CD4-positive, alpha-beta T cell treated with Interleukin-4 for 4 hours (primary cell): ENCODE measurements at places on chromosomes 7 and 10.

GRCh38 chr10:26857991-26858706, 2.6 kb downstream of the ABI1 start:
- no peak for DNase-seq

GRCh38 chr10:29751684-29752083, 116.9 kb upstream of the SVIL start:
- DNase-seq: no peak

- no peak for DNase-seq
Measured at GRCh38 chr7:41758321-41758720, 55.4 kb upstream of the INHBA start.

GRCh38 chr10:22604344-22605126, 109.8 kb downstream of the PIP4K2A start:
- DNase-seq: no peak

GRCh38 chr10:132868995-132869394, 73.4 kb downstream of the CFAP46 start:
- no peak for DNase-seq

- DNase-seq: no peak
Measured at GRCh38 chr7:156019308-156019707, 207.0 kb upstream of the SHH start.

DNA sequence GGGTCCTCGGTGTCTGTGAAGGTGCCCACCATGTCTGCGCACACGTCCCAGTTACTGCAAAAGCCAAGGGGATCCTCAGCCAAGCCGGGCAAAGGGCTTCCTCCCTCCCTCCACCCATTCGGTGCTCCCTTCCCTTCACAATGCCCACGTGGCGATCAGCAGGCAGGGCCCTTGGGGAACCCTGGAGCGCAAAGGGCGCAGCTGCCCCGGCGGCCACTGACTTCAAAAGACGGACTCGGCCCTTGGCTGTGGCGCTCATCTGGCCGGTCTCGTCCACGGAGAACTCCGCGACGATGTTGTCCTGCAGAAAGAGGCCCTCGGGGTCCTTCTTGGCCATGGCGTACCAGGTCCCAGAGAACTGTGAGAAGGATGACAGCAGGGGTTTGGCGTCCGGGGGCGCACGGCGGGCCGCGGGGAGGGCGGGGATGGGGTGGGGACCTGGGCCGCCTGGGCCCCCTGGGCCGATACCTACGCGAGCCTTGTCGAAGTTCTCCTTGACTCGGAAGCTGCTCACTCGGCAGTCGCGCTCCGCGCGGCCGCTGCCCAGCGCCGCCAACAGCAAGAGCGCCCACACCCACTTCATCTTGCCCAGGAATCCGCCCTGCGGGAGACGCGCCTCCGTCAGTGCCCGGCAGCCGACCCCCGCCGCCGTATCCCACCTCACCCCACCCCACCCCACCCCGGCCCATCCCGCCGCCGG, 439 bp downstream of the RBP4 start:
- DNase-seq: no peak

GRCh38 chr10:34323192-34323591, 491.9 kb downstream of the PARD3 start:
- DNase-seq: no peak

DNA sequence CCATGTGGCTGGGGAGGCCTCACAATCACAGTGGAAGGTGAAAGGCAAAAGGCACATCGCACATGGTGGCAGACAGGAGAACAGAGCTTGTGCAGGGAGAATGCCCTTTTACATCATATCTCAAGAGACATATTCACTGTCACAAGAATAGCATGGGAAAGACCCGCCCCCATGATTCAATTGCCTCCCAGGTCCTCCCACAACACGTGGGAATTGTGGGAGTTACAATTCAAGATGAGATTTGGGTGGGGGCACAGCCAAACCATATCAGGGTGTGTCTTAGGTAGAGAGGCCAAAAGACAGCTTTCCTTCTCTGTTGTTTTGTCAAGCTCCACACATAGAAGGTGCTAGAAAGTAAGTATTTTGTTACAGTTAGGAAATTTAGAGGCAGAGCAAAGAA, 20.8 kb upstream of the SLC26A5 start:
- no peak for DNase-seq

GRCh38 chr10:37839243-37839642, 18.2 kb downstream of the ZNF248 start:
- no peak for DNase-seq

- no peak for DNase-seq
Measured at GRCh38 chr10:30974773-30975415, 56.8 kb downstream of the ZNF438 start.

GRCh38 chr7:148304083-148304335, 286.6 kb upstream of the C7orf33 start:
- DNase-seq: no peak

DNA sequence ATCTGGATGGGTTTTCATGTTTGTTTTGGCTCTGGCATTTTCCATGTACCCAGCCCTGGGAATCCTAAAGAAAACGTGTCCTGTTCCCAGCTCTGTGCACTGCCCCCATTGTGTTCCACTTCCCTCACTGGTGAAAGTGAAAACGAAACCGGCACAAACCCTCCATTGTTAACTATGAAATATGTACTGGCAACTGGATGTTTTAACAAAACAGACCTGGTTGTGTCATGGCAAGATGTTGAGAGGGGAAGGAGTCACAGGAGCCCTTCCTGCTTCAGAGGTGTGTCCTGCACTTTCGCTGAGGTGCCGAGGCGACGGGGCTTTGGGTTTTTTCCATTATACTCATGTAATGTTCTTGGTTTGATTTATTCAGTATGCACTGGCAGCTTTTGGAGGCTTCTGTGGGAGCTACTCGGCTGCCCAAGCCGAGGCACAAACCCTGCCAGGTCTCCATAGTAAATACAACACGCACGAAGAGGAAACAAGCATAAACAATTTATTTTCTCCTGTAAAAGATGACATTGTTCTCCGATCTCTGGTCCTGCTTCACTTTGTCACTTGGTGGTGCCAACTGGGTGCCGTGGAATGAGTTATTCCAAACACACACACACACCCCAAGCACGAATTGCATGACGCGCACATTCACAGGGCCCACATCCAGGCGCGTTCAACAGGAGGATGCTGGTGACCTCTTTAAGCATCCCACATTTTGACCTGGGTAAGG, 118.2 kb downstream of the CDK6 start:
- peak; percentile 70 for DNase-seq

DNA sequence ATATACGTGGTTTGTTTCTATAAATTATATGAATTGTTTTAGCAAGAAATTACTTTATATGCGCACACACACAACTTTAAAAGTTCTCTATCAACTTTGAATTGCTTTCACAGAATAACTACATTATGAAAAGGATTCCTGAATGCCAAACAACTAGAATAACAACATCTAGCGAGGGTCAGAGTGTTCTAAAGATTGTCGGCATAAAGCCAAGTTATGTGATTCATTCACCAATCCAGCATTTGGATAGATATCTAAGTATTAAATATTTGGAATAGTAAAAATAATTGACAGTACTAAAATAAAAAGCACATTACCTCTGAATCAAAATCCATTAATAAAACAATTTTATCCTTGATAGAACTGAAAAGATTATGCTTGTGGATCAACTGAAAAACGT, 125.3 kb upstream of the AMPH start:
- DNase-seq: no peak

DNA sequence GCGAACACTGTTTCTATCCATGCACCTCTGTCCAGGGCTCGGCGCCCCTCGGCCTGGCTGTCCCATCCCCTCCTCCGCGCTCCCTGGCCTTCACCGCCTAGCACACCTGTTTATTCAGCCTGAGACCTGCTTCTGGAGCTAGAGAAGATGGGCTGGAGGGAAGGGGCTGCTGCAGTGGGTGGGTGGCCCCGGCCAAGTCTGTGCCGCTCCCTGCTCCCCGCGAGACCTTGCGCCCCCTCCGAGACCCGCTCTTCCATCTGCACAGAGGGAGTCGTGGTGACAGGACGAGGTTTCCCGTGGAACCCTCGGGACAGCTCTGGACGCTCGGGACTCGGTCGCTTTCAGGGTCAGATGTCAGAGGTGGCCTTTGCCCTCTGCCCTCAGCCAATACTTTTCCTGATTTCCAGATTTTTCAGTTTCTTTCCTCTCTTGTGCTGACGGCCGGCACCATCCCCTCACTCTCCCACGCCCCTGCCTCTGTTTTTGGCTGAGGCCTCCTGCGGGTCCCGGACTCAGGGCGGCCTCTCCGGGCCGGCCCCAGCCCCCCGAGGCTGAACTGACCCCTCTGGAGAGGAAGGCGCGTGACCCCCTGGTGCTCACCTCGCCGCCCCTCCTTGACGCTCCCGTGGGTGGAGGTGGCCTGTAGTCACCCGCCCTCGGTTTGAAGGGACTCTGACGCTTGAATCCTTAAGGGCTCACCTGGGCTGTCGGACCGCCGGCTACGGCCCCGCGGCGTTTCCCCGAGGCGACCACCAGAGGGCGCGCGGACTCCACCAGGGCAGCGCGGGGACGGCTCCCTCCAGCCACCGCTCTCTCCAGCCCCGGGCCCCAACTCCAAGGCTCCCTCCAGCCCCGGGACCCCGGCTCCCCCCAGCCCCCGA, 15.6 kb downstream of the SHH start:
- DNase-seq: peak; percentile 44

DNA sequence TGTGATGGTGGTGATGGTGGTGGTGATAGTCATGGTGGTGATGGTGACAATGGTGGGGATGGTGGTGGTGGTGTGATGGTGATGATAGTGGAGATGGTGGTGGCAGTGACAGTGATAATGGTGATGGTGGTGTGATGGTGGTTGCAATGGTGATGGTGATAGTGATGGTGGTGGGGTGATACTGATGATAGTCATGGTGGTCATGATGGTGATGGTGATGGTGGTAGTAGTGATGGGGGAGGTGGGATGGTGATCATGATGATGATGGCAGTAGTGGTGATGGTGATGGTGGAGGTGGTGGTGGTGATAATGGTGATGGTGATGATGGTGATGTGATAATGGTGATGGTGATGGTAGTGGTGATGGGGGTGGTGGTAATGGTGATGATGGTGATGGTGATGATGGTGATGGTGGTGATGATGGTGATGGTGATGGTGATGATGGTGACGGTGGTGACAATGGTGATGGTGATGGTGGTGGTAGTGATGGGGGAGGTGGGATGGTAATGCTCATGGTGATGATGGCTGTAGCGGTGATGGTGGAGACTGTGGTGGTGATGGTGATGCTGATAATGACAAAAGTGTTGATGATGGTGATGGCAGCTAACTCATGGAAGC, 4.7 kb upstream of the PWWP2B start:
- DNase-seq: no peak

- DNase-seq: no peak
Measured at GRCh38 chr7:94907026-94907810, at the start of gene PPP1R9A. Gene PPP1R9A, plus strand, starts transcription at chr7:94907594. Its CDS starts 2,520 bp downstream, at chr7:94910114.

DNA sequence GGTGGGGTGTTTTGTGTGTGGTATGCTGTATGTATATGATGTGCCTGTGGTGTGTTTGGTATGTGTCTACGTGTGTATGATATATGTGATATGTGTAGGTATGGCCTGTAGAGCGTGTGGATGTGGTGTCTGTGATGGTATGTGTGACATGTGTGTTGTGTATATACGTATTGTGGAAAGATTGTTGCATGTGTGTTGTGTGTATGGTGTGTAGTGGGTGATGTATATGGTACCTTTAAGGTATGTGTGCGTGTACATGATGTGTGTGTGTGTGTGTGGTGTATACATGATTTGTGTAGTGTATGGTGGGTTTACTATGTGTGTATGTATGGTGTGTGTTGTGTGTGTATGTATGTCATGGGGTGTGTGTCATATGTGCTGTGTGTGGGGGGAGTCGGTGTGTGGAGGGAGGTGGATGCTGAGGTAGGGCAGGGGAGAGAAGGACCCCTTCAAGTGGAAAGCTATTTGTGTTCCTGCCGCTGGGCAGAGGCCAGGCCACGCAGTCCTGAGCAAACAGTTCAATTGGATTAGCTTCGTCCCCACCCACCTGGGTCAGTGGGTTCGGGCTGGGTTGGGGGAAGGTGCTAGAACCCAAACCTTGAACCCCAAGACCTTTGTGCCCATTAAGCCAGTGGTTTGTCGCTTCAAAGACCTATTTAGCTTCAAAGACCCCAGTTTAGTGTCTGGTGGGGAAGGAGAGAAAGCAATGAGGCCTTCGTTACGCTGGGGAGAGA, 1.9 kb upstream of the TRPV6 start:
- DNase-seq: no peak

- DNase-seq: no peak
Measured at GRCh38 chr10:113133497-113134115, 183.6 kb downstream of the TCF7L2 start.

GRCh38 chr7:82194016-82194643, 249.4 kb downstream of the CACNA2D1 start:
- DNase-seq: no peak

DNA sequence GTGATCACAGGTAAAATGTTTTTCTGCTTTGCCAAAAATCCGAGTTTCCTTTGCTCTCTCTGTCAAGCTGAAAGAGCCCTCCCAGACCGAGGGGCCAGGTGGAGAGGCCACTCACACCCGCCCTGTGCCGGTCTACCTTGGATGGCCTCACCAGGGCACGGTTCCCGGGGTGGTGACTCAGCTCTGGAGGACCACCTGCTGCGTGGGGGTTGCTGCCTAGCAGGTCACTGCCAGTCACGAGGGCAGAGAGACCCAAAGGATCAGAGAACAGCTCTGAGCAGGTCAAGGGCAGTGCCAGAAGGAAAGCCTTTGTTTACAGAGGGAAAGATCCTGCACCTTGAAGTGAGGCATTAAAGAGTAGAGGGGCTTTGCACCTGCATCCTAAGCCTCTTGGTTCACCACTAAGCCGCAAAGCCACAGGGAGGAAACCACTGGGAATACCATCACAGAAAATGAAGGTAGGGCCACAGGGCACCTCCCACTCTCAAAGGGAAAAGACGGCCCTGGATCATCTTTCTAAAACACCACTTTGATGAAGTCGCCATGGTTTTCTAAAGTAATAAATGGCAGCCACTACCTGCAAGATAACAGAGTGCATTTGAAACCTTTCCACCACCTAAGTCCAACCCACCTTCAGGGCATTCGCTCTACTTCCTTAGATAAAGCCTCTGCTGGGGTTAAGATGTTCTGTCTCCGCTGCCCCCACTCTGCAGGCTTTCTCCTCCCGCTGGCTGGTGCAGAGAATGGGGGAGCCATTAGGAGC, 160.3 kb upstream of the KLF14 start:
- no peak for DNase-seq

- no peak for DNase-seq
Measured at GRCh38 chr10:99844433-99844955, 62.1 kb downstream of the ABCC2 start.
